ENCODE measurements at places on chromosomes 1 and 21.

DNA sequence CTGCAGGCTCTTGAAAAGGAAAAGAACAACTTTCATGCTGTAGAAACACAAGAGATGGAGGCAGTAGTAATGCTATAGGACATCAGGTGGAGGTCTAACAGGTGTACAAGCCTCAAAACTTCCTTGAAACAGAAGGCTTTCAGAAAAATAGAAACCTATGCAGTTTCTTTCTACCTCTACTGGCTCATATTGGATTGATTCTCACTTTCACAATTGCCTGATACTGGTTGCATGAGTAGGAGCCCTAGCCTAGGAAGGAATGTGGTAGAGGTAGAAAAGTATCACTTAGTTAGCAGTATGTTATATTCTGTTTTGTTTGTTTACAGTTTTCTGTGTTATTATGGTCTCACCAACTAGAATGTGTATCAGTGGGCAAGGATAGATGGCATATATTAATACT is 175.4 kb upstream of the GORAB start:
- DNase-seq = no peak

GRCh38 chr1:171280599-171280998 is 32.3 kb downstream of the FMO1 start:
- no peak for DNase-seq

- DNase-seq = no peak
Measured at GRCh38 chr1:47435506-47436303, 2.1 kb upstream of the FOXD2 start.

- no peak for DNase-seq
Measured at GRCh38 chr21:38289705-38290485, 33.1 kb downstream of the KCNJ15 start.

- DNase-seq = no peak
Measured at GRCh38 chr21:44815852-44816628, 1.8 kb downstream of the SUMO3 start.

GRCh38 chr1:178075333-178075732 is 18.6 kb upstream of the RASAL2 start:
- DNase-seq = no peak

DNA sequence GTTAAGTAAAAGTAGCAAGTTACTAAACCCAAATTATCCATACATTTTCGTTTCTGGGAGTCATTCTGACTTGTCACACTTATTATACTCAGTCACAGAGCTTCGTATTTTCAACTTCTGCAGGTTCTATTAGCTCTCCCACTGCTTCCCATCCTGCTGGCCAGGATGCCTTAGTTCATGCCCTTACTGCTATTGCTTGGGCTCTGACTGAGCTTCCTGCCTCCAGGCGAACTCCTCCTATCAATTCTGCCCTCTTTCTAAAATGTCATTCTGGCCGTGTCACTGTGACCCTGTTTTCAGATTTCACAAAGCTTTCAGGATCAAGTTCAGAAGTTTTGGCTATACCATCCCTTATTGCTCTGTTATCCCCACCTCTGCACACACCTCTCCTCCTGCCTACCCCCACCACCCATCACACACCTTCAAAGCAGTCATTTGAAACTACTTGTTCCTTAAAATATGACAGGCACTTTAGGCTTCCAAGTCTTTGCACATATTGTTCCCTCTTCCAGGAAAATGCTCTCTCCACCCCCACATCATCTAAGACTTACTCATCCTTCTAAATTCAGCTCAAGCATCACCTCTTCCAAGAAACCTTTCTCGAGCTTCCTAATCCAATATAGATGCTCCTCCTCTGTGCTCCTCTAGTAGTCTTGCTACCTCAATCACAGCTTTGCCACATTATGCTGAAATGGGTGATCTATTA is 278.0 kb downstream of the BRINP2 start:
- no peak for DNase-seq

DNA sequence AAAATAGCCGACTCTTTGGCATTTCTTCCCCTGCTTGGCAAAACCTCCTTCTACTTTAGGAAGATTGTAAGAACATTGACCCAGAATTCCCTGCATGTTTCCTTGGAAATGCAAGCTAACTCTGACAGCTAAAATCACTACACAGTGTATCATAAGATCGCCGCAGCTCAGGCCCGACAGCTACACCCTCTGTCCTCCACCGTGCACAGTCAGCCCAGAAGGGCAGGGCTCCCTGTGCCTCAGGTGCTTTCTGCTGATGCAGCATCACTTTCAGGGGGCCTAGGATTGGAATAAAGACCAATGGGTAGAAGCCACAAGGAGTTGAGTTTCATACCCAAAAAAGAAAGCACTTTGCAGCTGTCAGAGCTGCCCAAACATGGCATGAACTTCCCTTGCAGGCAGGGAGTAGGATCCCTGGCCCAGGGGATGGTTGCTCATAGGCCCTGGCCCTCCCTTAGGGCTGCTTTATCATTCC is 145.3 kb downstream of the SEC16B start:
- DNase-seq = no peak

DNA sequence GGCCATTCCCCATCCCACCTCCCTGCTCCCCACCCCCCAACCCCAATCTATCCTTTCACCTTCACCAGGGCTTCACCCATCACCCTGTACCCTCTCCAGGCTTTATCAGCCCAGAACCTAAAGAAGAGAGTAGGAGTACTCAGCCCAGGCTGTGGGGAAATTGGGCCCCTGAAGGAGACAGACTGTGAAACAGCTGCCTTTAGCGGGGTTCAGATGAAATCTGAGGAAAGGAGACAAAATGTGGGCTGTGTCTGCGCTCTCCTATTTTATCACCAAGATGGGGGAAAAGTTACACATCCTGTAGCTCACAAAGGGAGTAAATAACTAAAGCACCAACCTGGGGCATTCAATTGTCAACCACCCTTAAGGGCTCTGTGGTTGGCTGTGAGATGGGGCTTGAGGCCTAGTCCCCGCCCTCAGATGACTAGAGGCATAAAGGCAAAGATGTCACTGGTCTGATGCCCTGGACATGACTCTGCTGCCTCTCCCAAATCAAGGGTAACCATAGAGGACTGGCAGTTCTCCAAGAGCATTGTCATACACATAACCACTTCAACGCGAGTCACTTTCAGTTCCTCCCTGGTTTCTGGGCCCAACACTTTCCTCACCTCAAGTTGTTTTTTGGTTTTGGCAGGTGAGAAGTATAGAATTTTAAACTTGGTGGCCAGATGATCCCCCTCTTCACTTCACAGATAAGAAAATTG is 30.0 kb downstream of the SLC27A3 start:
- DNase-seq = peak; percentile 28

DNA sequence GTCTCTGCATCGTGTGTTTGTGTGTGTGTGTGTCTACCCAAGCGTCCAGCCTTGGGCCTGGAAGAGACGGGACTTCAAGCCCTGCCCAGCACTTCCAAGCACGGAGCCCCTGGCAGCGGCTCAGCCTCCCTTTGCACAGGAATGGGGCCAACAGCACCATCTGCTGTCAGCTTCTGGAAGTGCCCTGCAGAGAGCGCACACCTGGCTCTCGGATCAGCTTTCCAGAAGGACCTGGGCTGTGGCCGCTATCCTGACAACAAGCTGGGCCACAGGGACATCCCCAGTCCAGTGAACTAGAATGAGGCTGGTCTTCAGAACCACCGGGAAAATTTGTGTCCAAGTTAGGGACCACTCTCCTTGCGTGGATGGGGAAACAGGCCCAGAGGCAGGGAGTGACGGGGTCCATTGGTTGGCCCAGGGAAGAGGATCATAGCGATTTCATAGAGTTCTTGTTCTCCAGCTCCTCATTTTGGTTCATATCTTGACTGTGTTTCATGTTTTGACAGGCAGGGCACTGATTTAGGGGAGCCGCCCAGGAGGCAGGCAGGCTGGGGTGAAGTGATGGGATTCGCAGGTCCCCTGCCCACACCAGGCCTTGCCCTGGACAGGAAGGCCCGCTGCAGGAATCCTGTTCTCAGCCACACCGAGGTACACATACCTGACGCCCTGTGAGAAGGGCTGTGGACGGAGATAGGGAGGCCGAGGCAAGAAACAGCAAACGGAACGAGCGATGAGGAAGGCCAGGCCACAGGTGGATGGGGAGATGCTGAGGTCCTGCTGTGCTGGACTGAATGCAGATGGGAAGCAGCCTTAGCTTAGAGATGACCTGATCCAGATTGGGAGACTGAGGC is 38.4 kb downstream of the TAS1R2 start:
- DNase-seq = peak; percentile 39

DNA sequence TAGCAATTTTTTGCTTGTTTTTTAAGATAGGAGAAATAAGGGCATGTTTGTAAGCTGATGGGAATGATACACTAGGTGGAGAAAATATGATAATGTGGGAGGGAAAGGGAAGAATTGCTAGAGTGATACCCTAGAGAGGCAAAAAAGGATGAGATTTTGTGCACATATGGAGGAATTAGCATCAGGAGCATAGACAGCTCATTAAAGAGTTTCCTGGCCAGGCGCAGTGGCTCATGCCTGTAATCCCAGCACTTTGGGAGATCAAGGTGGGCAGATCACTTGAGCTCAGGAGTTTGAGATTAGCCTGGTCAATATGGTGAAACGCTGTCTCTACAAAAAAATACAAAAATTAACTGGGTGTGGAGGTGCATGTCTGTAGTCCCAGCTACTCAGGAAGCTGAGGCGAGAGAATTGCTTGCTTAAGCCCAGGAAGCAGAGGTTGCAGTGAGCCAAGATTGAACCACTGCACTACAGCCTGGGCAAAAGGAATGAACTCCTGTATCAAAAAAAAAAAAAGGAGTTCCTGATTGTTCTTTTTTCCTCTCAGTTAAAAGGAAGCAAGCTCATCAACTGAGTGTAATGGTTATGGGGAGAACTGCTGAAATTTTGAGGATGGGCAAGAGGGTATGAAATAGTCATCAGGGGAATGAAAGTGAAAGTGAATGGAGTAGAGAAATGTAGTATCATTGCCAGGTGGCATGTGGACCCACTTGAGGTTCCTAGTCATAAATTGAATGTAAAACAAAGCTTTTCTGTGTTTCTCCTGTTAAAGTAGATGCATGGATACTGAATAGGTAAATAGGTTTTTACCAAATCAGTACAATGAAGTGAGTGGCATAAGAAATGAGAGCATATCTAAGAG is 35.5 kb downstream of the SH3GLB1 start:
- no peak for DNase-seq

DNA sequence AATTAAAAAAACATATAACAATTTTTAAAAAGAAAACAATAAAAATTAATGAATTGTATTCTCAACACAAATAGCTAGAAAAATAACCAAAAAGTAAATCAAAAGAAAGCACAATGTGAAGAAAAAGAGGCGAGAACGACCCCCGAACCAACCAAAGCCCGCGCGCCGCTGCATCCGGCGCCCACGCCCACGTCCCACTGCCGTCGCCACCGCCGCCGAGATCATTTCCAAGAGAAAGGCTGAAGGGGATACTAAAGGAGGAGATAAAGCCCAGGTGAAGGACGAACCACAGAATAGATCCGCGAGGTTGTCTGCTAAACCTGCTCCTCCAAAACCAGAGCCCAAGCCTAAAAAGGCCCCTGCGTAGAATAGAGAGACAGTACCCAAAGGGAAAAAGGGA is 11.8 kb upstream of the ABCB10 start:
- no peak for DNase-seq

DNA sequence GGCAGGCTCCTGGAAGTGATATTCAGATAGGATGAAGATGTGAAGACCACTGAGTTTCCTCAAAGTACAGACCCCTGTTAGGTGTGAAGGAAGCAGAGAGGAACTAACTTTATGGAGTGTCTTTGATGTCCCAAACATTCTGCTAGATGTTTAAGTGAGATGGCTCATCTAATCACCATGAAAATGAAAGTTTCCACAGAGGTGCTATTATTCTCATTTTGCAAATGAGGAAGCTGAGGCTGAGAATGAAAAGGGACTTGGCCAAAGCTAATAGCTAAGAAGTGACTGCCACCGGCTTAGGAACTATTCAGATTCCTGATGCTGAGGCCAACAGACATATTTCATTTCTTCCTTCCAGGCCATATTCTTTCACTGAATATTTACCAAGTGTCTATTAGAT is 45.9 kb upstream of the WLS start:
- no peak for DNase-seq
